Muscle of arm (tissue), 14 donors: ENCODE measurements at places on chromosomes 7 and 10. TPM values are rescaled to one million over a fixed set of nuclear protein-coding genes. Genes with fewer than 3 reads are reported as not detected.

GRCh38 chr7:48077423-48077822, 11.6 kb upstream of the UPP1 start:
- no peak for DNase-seq

DNA sequence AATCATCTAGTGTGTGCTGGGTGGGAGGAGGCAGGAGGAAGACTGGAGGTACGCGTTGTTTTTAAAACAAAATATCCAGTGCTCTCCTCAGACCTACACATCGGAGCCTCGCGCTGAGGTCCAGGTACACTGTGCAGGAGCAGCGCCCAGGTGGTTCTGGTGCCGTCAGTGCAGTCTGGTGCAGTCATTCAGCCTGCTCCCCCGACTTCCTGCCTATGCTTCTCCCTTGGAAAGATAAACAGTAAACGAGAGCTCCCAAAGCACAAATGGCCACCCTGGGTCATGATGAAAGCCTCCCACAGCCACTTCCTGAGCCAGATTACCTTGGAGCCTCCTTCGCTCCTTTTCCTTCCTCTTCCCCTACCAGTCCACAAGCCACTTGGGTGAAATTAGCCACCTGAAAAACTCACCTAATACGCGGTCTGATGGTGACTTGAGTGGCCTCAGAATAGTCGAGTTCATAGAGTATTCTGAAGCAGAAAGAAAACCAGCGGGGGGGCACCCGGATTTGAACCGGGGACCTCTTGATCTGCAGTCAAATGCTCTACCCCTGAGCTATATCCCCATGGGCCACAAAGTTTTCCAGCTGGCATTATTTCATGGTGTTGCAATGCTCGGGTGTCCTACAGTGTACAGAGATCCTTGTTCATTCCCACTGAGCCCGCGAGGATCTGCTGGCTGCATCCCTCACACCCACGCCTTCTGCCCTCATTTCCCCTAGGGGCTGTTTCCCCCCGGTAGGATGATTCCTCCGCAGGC, 82.5 kb downstream of the ZNF467 start:
- no peak for DNase-seq

DNA sequence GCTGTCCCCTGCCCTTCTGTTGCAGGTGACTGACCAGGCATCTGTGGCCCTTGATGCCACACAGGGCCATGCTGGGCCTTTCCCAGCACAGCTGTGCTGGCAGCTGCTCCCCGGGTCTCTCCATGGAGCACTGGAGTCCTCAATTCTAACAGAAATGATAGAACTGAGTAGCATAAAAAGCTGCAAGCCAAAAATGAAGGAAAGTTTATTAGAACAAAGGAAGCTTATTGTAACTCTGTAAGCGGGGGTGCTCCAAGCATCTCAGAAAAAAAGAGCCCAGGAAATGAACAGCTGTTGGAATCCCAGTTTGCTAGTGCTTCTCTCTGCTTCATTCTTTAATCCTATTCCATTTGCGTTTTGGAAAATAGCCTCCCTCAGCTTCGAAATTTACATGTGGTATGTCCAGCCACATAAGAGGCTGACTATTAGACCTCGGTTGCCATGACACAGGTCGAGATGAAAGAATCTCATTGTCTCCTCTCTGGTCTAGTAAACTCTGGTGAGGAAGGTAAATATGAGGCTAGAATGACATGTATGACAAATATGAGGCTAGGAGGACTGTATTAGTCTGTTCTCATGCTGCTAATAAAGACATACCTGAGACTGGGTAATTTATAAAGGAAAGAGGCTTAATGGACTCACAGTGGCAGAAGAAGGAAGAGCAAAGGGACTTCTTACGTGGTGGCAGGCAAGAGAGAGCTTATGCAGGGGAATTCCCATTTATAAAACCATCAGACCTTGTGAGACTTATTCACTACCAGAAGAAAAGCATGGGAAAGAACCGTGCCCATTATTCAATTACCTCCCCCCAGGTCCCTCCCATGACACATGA, 23.7 kb downstream of the EPDR1 start:
- peak; percentile 59 for DNase-seq

DNA sequence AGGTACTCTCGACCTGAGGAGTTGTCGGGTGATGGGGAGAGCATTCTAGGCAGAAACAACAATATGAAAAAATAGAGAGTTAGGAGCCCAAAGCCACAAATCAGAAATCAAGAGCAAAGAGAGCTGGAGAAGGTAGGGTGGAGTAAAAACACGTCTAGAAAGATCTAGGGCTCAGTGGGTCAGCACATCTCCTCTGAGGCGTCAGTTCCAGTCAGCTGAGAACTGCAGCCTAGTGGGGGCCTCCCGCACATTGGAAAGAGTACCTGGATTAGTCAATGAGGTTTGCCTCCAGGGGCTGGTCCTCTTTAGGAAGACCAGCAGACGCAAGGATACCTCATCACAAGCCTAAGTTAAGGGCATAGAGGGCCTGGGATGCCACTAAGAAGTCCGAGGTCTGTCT, 113.2 kb upstream of the LANCL2 start:
- no peak for DNase-seq

GRCh38 chr7:70733090-70733489, 398.9 kb upstream of the GALNT17 start:
- no peak for DNase-seq

DNA sequence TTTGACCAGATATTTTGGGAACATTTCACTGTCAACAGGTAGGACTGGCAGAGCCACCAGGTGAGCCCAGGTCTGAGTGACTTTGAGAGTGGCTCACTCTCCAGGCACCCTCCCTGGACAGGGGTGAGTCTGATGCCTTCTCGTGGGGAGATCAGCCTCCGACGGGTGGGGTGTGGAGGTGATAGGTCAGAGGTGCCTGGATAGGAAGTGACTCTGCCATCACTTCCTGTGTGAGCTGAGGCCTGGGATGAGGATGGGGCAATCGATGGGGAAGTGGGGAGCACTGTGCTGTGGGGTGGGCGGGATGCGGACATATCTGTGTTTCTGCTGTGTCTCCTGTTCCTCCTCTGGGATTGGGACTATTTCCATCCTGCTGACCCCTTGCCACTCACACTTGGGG, 34.6 kb downstream of the IFT22 start:
- DNase-seq = no peak

DNA sequence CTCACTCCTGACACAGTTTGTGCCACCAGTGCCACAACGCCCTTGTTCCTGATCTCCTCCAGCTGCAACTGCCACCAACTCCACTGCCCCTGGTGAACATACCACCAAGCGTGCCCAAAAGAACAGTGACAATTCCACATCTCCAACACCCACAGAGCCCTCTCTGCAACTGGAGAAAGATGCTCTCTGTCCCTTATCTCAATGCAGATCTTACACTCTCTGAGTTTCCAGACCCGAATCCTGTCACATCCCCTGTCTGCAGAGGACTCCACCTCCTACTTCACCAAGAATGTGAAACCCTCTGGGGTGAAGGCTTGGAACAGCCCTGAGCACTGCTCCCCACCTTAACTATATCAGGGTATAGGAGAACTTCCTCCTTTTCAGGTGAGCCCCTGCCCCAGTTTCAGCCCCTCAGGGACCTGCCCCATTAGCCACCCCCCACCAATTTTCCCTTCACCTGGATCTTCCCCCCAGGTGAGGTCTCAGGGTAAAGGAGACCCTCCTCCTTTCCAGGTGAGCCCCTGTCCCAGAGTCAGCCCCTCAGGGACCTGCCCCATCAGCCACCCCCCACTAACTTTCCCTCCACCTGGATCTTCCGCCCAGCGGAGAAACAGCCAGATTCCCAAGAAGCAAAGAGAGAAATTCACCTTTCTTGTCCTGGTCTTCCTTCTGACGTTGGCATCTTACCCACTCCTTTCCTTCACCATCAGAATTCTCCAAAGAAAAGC, 55.0 kb downstream of the CPXM2 start:
- no peak for DNase-seq

GRCh38 chr7:105013816-105014692, at the start of gene KMT2E:
TSS of gene KMT2E (plus strand) at chr7:105014205. CDS start at chr7:105040953, 26,748 bp downstream.
- DNase-seq = peak; percentile 92

DNA sequence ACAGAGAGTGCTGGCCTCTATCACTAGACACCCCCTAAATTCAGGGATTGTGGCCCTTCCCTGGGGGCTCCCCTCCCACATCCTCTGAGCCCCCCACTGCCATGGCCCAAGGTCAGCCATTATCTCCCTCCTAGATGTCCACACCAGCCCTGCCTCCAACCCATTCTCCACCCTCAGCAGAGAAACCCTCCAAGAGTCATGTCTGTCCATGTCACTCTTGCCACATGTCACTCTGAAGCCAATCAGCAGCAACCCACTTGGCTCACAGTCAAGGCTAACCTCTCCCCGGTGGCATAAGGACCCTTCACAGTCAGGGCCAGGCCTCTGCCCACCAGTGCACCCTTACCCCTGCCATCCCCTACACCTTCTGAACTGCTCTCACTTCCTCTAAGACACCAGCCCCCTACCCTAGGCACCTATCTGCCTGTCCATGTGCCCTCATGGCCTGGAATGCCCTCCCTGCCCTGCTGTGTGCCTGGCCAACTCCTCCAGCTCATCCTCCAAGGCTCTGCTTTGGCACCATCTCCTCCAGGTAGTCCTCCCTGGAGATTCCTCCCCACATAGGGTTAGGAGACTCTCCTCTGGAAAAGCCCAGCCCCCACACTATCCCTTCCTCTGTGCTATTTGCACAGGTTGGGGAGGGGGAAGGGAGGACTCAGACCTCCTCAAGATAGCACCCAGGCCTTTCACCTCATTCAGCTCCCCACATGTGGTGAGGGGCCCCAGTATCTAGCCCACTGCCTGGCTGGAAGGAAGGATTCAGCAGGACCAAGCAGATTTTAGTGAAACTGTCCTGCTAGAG, 83.7 kb downstream of the GRID1 start:
- DNase-seq = no peak

DNA sequence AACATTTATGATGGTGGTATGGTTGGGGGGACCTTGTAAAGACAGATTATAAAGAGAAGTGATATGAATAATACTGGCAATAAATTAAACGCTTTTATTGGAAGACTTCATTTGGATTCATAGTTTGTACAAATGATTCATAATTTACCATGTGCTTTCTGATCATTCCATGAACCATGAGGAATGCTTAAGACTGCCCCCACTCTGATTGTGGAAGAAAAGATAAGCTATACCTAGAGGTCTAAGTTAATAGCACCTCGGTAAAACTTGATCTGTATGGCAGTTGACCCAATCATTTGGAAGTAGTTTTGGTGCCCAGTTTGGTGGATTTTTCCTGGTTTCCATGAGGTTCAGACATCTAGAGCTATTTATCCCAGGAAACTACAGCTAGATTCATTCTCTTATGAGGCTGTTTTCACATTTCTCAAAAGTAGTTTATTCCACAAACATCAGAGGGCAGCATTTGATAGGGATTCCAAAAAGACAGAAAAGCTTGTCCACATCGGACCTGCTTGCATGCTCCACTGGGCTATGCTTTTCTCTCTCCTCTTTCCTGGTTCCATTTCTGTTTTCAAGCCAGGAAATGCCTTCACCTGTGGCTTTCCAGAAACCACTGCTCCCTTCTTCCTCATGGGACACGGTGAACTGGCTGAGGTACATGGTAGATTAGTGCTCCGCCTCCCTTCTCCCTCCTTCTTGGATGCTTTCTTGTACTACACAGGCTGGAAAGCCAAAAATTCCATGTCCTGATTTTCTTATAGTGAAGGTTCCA, 29.2 kb downstream of the TFAM start:
- DNase-seq = peak; percentile 79

- no peak for DNase-seq
Observed at GRCh38 chr10:22369434-22370072, 24.3 kb downstream of the SPAG6 start.

DNA sequence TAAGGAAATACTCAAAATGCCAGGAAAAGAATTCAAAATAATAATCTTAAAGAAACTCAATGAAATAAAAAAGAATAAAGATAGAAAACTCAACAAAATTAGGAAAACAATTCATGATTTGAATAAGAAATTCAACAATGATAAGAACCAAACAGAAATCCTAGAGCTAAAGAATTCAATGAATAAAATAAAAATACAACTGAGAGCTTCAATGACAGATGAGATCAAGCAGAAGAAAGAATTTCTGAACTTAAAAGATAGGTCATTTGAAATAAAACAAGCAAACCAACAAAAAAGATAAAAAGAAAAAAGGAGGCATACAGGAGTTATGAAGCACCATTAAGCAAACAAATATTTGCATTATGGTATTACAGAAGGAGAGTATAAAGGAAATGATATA, 5.6 kb upstream of the AKR1B1 start:
- DNase-seq = no peak

- DNase-seq = no peak
Observed at GRCh38 chr7:35565927-35566326, 129.0 kb downstream of the HERPUD2 start.

GRCh38 chr10:4844864-4845263, 18.9 kb downstream of the AKR1E2 start:
- no peak for DNase-seq

- DNase-seq = no peak
Observed at GRCh38 chr7:110759069-110759468, 331.9 kb upstream of the LRRN3 start.

DNA sequence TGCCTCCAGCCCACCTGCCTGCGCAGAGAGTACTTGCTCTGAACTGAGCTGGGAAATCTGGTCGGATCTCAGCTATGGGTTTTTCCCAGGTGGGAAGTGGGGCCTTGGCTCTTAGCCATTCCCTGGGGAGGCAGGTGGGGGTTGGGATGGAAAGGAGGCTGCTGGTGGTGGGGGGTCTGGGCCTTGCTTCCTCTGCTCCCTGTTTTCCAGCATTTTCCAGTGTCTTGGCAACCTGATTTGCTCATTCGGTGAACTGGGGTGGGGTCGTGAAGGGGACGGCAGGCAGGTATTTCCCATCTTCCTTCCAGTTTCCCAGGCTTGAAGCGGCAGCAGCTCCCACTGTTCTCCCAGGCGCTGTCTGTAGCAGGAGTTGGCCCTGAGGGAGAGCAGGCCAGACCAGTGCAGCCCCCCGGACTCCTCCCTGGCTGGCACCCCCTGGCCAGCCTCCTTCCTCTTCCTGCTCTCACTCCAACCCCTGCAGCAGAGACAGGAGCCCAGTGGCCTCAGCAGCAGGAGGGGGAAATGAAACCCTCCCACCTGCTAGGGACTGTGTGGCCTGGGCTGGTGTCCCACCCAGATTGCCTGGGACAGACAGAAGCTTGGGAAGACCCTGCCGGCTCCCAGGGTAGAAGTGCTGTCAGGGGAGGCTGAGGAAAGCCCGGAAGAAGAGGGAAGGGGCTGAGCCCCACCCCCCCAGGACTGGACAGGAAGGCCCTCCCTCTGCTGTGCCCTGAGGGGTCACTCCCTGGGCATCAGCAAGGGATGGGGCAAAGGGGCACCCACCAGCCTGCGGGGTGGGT, 6.6 kb downstream of the TRIM8 start:
- no peak for DNase-seq

- no peak for DNase-seq
Observed at GRCh38 chr7:94452239-94452638, 57.4 kb upstream of the CASD1 start.

The GPR26 gene
- 0.11 TPM for polyA plus RNA-seq

The GIGYF1 gene
- polyA plus RNA-seq = 30.8 TPM

The GHRHR gene
- 1.1 TPM for polyA plus RNA-seq

The NEURL1 gene
- 23.1 TPM for polyA plus RNA-seq

The CDNF gene
- 4.1 TPM for polyA plus RNA-seq

The CAV2 gene
- polyA plus RNA-seq = 41.3 TPM

The SFRP4 gene
- 15.9 TPM for polyA plus RNA-seq

The CBLL1 gene
- polyA plus RNA-seq = 21.9 TPM

The DGKB gene
- not detected for polyA plus RNA-seq

The BMPER gene
- polyA plus RNA-seq = 9.1 TPM

The TECPR1 gene
- polyA plus RNA-seq = 24.5 TPM

The DDIT4 gene
- 47.7 TPM for polyA plus RNA-seq

The TLX1 gene
- polyA plus RNA-seq = not detected

The HOXA9 gene
- polyA plus RNA-seq = not detected

The TDRD1 gene
- polyA plus RNA-seq = 0.11 TPM

The DNAJC12 gene
- 7.8 TPM for polyA plus RNA-seq

The TECTB gene
- not detected for polyA plus RNA-seq

The ZNF22 gene
- 58.2 TPM for polyA plus RNA-seq

The CPN1 gene
- polyA plus RNA-seq = not detected
